Activated naive CD4-positive, alpha-beta T cell (primary cell): ENCODE measurements at places on chromosomes 5 and 9.

- no peak for DNase-seq
Observed at GRCh38 chr5:147906326-147907095, at the start of gene C5orf46. Gene C5orf46, minus strand, starts transcription at chr5:147906538. Its CDS starts 37 bp downstream, at chr5:147906501.

- no peak for DNase-seq
Observed at GRCh38 chr5:13941468-13941867, 3.0 kb downstream of the DNAH5 start.

DNA sequence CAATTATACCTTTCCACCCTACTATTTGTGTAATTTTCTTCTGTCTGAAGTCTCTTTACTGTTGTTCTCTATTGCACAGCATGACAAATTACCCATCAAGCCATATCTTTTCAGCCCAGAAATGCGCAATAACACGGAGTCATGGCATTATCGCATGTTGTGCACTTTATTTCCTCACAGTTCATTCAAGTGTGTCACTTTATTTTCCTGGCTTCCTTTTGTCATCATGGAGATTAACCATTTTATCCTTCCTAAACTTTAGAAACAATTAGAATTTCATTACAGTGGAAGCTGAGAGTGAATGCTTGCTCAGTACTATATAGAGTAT is 41.3 kb upstream of the MEF2C start:
- DNase-seq, result no peak

GRCh38 chr5:125549322-125549911 is 803.0 kb upstream of the ZNF608 start:
- no peak for DNase-seq

DNA sequence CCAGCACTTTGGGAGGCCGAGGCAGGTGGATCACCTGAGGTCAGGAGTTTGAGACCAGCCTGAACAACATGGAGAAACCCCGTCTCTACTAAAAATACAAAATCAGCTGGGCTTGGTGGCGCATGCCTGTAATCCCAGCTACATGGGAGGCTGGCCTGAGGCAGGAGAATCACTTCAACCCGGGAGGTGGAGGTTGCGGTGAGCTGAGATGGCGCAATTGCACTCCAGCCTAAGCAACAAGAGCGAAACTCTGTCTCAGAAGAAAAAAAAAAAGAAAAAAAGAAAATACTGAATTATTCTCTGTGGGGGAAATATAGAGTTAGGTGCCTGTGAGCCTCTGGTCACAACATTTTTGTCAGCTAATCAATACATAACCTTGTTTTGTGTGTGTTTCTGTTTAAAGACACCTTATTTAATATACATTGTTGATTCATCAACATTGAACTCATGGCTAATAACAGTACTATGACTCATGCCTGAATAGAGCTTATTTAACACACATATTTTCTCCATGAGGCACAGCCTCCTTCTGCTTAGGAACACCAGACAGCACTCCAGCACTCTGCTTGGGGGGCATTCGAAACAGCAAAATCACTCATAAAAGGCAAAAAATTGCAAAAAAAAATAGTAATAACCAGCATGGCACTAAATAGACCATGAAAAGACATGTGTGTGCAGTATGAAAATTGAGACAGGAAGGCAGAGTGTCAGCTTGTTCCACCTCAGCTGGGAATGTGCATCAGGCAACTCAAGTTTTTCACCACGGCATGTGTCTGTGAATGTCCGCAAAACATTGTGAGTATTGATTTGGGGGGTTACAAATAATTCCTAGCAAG is at the start of gene IL31RA:
TSS of gene IL31RA (plus strand) at position 519 of the 836 bp plus-strand sequence. CDS start at position 733, 214 bp downstream.
- DNase-seq, result no peak

DNA sequence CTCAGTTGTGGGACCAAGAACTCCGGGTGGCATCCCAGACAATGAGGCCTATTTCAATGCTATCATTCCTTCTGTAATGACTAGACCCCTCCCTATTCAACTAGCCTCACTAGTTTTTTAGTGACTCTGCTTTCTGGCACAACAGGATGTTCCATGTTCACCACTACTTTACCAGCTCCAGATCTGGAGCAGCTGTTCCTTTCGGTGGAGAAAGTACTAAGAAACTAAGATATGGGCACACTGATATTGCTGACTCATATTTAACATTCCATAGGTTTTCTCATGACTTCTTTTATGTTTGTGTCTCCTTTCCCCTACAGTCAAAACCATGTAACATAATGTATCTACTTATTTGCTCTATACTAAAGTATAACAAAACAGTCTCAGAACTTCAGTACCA is 24.1 kb downstream of the IL33 start:
- no peak for DNase-seq

DNA sequence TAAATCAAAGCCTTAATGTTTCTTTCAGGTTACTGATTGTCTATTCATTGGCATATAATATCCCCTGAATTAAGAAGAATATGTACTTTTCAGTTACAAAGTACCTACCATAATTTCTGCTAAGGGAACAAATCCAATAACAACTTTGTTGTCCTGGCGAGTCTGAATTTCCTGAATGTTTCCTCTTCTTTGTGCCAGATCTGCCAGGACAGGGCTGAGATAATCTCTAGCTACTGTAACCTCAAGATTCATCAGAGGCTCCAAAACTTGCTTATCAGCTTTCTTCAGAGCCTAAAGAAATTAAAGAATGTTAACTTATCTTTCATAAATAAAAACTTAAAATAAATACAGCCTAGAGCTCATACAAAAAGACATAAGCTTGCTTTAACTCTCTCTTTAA is 37.2 kb downstream of the HEXB start:
- no peak for DNase-seq

DNA sequence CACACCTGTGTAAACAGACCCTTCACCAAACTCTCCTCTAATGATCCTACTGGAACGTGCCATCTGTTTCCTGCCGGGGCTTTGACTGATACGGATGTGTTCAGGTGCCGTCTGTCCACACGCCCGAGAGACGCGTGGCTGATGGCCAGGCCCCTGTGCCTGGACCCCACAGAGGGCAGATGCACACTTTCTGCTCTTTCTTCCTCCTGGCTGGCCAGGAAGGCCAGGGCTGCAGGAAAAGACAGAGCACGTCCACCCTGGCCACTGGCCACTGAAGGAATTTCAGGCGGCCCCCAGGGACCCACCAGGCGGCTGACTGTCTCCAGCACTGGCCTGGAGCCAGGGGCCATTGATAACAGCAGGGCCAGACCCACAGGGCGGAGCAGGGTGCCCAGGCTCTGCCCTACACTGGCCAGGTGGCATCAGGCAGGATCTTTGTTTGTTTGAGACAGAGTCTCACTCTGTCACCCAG is 3.6 kb upstream of the ENG start:
- no peak for DNase-seq

DNA sequence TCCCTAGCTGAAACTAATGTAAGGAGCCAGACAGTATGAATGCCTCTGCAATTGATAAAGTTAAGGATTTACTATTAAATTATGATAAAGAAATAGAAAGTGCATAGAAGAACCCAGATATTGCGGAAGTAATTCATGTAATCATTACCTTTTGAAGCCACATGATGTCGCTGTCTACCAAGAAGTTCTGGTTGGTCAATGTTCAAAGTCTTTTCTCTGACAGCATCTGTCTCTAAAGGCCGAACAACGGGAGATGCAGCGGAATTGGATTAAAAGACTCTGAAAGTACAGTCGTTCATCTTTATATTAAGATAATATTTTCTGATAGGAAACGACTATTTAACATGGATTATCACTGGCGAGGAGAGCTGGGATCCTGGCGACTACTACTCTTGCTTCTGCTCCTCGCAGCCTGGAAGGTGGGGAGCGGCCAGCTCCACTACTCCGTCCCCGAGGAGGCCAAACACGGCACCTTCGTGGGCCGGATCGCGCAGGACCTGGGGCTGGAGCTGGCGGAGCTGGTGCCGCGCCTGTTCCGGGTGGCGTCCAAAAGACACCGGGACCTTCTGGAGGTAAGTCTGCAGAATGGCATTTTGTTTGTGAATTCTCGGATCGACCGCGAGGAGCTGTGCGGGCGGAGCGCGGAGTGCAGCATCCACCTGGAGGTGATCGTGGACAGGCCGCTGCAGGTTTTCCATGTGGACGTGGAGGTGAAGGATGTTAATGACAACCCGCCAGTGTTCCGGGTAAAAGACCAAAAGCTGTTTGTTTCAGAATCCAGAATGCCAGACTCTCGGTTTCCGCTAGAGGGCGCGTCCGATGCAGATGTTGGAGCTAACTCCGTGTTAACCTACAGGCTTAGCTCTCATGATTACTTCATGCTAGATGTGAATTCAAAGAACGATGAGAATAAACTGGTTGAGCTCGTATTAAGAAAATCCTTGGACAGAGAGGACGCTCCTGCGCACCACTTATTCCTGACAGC is at the start of gene PCDHA8:
TSS of gene PCDHA8 (plus strand) at position 210 of the 985 bp plus-strand sequence. CDS start at position 345, 135 bp downstream.
- no peak for DNase-seq

DNA sequence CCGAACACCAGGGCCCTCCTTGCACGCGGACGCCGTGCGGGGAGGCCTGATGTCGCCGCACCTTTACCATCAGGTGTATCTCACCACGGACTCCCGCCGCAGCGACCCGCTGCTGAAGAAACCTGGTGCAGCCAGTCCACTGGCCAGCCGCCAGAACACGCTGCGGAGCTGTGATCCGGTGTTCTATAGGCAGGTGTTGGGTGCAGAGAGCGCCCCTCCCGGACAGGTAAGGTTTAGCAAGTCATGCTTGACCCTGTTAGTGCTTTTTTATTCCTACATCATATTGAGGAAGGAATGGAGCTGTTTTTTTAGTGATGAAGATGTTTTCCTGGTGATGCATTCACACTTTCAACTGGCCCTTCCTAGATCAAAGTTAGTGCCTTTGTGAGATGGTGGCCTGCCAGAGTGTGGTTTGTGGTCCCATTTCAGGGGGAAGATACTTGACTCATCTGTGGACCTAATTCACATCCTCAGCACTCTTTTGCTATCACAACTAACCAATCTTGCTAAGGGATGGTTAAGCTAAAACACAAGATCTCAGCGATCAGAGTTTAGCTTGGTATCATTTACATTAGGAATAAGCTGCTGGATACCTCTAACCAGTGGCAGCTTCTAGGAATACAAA is 2.7 kb downstream of the PCDHGC3 start:
- DNase-seq, result no peak

GRCh38 chr9:68523367-68523936 is 17.2 kb downstream of the TMEM252 start:
- DNase-seq, result no peak

DNA sequence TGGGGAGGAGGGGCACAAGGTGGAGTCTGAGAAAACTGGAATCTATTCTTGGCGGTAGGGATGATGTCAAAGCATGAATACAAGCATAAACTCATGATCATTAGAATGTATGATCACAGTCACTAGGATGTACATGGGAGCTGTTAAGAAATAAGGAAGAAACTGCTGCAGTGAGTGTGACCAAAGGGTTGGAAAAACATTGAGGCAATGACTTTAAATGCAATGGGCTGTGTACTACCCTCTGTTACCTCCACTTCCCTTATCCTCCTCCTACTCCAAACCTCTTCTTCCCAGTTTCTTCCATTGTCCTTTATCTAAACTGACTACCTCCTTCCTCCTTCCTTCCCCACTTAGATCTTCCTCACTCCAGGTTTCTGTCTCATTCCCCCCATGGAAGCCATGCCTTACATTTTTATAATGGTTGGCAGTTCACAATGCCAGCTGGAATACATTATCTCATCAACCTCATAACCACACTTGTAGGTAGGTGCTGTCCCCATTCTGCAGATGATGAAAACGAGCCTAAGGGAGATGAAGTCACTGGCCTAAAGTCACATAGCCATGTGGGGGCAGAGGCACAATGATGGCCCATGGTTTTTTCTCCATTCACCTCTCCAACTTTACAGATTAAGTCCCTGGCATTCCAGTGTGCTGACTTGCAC is 21.9 kb upstream of the TNFSF15 start:
- DNase-seq, result no peak

DNA sequence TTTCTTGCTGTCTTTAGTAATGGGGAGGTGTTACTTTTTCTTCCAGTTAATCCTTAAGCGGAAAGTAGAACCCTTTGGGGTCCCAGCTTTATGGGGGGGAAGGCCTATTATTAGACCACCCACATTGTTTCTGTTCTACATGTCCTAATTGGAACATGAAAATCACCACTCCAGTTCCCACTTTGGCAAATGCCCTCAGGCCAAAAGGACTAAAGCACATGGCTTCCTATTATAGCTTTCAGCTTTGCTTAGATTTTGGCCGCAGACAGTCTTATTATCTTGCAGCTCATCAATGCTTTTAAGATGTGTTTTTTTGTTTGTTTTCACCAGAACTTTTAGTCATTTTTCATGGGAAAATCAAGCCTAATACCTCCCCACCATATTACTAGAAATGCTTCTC is 296.8 kb upstream of the ANKH start:
- DNase-seq, result no peak

DNA sequence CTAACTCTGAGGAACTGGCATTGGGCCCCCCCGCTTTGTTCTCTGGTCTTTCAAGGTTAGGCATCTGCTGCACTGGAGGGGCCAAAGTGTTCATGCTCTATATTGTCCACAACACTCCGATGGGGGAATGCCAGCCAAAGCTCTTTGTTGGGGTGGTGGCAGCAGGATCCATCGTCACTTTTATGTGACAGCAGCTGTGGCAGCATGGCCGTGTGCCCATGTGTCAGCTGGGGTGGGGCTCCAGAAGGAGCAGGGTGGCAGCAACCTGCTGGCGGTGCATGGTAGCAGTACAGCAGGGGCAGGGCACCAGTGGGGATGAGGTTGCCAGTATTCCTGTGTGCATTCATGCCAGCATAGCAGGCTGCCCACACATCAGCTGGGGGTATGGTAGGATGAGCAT is 28.2 kb downstream of the ITGA2 start:
- no peak for DNase-seq

DNA sequence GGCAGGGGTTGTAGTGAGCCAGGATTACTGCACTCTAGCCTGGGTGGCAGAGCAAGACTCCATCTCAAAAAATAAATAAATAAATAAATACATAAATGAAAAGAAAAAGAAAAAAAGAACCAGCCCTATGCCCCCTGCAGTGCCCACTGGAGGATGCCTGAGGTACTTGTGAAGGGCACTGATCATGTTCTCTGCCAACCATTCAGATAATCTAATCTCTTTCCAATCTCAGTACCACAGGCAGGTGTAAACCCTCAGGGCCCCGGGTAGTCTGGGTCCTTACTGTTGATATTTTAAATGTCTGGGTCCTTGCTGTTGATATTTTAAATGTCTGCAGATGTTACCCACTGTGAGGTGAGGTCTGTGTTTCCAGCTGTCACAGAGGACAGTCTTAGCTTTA is 321.8 kb upstream of the ADCY2 start:
- no peak for DNase-seq

DNA sequence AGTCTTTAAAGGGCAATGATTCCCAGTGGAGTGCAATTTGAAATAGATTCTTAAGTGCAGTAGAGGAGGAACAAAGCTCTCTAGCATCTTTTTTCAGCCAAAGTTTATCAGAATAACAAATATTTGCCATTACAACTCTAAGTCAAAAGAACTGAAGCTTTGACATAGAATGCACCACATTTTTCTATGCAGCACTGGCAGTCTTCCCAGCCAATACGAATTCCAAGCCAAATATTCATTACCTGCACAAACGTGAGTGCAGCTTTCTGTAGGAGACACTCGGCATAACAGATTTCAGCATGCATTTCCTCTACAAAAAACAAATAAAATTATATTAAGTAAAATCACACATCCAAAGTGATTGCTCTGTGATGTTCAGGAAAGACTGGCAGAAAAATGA is 103.4 kb downstream of the TTC39B start:
- DNase-seq, result no peak
